CD4-positive, alpha-beta T cell treated with Interleukin-17A for 4 hours (primary cell): ENCODE measurements at places on chromosomes 7 and 10.
A peak's percentile ranks its signal among the peaks of the same experiment; 100 is the strongest.

- no peak for DNase-seq
Measured at GRCh38 chr10:30773501-30773900, 143.9 kb upstream of the LYZL2 start.

GRCh38 chr10:108901781-108902618, 1021.3 kb downstream of the XPNPEP1 start:
- no peak for DNase-seq

- no peak for DNase-seq
Measured at GRCh38 chr7:156173346-156173745, 361.1 kb upstream of the SHH start.

DNA sequence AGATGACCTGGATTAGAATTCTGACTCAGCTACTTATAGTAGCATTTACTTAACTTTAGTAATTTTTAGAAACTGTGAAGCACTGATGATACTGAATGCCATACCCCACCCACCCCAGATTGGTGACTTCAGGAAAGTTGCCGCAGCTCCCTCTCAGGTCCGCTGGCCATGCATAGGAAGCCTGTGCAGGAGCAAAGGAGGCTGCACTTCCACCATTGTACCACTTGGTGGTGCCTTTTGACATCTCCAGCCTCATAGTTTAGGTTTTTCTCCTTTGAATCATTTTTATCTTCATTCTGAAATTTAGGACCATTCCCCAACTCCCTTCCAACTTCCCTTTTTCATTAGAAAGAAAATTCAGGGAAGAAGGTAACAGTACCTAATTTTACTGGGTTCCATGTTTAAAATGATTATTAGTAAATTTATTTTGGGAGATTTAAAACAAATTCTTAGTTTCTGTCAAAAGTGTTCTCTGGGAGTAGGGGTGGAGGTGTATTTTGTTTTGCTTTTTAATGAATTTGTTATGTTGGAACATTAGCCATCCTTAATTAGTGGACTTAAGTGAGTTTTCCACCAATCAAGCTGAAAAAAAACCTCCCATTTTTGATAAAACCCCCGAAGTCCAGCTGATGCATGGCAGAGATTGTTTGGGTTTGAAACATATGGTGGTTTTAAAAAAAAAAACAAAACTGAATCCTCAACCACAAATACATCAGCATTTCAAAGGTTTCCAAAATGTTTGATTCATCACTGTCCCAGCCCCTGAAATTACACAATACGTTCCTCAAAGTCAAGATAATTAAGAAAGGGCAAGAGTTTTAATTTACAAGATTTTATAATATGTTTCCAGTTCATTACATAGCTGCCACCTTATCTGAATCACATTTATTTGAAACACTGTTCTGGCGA, 109.6 kb downstream of the WNT2 start:
- DNase-seq, result peak; percentile 47

GRCh38 chr10:100551196-100551595, 15.5 kb downstream of the HIF1AN start:
- DNase-seq, result no peak

GRCh38 chr10:70281609-70282008, 2.2 kb downstream of the NPFFR1 start:
- DNase-seq, result no peak

GRCh38 chr10:26503911-26504310, 65.8 kb downstream of the APBB1IP start:
- DNase-seq, result peak; percentile 61

DNA sequence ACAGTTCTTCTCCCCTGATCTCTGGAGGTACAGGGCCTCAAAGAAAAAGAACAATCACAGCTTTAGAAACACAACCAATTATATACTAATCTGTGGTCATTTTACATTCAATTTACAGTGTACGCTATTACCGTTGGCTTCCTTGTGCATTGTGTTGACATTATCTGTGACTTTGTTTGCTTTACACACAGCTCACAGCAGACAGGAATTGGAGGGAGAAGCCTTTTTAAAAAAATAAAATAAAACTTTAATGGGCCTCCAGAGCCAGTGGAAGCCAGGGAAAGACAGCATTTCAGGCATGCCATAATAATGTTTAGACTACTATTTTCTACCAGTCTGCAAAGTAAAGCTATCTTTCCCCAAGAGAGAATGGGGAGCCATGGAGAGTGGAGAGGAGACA, 179.0 kb upstream of the ADO start:
- no peak for DNase-seq

- no peak for DNase-seq
Measured at GRCh38 chr7:116585392-116585791, 60.6 kb downstream of the CAV1 start.

DNA sequence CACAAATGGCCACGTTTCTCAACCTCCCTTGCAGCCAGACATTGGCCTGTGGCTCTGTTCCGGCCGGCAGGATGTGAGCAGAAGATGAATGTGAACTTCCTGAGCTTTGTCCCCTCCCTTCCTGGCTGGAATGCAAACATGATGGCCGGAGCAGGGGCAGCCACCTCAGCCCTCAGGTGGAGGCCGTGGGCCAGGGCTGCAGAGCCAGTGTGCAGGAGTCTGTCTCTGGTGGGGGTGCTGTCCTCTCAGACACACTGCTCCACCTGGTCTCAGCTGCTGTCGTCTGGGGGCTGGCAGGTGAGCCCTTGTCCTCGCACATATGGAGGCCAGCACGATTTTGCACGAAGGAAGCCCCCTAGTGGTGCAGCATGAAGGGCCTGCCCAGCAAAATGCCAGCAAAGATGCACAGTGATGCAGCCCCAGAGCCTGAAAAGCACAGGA, 25.3 kb upstream of the PWWP2B start:
- DNase-seq, result peak; percentile 43

GRCh38 chr7:51265066-51265907, 51.3 kb downstream of the COBL start:
- no peak for DNase-seq

DNA sequence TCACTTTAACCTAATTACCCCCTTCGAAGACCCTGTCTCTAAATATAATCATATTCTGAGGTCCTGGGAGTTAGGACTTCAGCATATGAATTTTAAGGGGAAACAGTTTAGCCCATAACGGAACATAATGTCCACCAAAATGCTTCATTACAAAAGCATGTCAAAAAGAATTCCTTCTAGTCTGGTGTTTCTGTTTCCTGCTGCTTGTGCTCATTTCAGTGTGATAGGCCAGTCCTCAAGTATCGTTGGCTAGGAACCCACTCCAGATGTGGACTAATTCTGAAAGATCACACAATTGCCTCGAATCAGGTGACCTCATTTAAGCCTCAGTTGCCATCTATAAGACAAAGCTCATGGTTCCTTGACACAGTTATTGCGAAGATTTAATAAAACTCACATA, 29.6 kb downstream of the INPP5F start:
- no peak for DNase-seq

GRCh38 chr10:101397140-101397539, 43.2 kb downstream of the BTRC start:
- peak; percentile 46 for DNase-seq

GRCh38 chr7:3578399-3578798, 277.3 kb downstream of the SDK1 start:
- DNase-seq, result no peak

- DNase-seq, result no peak
Measured at GRCh38 chr10:17155826-17156225, 26.2 kb upstream of the CUBN start.

DNA sequence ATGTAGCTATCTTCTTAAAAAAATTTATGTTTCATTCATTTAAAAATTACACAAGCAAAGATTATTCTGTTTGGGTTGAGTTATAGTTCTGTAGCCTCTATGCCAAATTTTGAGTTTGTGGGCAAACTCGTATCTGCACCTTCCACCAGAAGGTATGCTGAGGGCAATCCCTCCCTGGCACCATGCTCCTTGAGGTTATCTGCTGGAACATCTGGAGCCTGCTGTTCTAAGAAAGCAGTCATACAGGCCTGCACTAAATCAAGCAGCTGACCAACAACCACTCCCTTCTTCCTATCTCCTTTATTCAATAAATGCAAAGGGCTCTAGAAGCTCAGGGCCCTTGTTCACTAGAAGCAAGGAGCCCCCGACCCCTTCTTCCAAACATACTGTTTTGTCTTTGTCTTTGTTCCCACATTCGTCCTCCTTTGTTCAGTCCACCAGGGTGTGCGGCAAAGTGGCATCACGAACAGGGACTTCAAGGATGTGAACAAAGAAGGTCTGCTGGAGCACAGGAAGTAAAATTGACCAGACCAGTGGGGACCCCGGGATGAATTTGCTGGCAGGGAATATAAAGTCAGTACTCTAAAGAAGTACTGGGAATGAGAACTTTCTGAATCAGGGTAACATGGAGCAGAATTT, 36.4 kb downstream of the OR13A1 start:
- no peak for DNase-seq

DNA sequence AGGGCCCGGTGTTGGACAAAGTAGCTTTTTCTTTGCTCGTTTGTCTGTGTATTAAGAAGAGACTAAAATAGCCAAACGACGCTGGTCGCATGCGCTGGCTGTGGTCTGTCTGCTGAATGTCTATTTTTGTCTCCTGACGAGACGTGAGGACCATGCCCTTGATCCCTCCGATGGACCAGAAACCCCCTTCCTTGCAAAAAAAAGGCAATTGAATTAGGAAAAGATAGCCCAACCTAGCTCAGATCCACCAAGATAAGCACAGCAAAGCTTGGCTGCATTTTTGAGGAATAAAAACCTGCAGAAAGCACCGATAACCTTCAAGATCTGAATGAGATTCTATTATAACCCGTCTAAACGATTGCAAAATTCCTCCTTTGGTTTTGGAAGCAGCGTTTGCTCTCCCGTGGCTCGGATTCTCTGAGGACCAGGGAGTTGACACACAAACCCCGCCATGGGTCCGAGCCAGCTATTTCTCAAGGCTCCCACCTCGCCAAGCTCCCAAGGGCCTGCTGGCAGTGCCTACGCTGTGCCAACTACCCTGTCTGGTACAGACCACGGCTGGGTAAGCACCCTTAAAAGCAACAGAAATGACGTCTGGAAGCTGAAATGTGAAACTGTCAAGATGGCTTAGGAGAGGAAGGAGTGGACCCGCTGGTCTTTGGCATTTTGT, 17.7 kb upstream of the TTYH3 start:
- no peak for DNase-seq

- no peak for DNase-seq
Measured at GRCh38 chr7:112116894-112117293, 89.3 kb downstream of the DOCK4 start.

- DNase-seq, result no peak
Measured at GRCh38 chr7:117630501-117630900, 150.7 kb downstream of the CFTR start.

- no peak for DNase-seq
Measured at GRCh38 chr7:99740573-99741440, 5.8 kb upstream of the CYP3A7 start.

DNA sequence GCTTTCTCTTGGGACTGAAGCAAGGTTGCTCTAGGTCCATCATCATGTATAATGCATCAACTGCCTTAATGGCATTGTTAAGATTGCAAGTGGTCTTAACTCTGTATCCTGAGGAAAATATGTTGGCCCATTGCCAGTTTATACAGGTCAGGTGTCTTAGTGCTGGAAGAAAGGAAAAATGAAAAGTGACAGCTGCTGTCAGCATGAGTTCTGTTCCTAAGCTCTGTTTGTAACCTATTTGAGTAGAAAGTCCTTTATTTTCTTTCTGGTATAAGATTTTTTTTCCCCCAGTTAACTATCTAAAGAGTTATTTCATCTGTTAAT, 127.2 kb downstream of the SRI start:
- no peak for DNase-seq

GRCh38 chr7:106865130-106866041, at the start of gene PIK3CG:
Gene PIK3CG, plus strand, starts transcription at chr7:106865282. Its CDS starts 2,280 bp downstream, at chr7:106867562.
- peak; percentile 30 for DNase-seq

GRCh38 chr7:1899951-1900762, 230.1 kb downstream of the ELFN1 start:
- DNase-seq, result no peak

- DNase-seq, result no peak
Measured at GRCh38 chr7:131629217-131629882, 72.9 kb upstream of the PODXL start.

GRCh38 chr7:1012004-1012715, 29.2 kb downstream of the CYP2W1 start:
- no peak for DNase-seq

DNA sequence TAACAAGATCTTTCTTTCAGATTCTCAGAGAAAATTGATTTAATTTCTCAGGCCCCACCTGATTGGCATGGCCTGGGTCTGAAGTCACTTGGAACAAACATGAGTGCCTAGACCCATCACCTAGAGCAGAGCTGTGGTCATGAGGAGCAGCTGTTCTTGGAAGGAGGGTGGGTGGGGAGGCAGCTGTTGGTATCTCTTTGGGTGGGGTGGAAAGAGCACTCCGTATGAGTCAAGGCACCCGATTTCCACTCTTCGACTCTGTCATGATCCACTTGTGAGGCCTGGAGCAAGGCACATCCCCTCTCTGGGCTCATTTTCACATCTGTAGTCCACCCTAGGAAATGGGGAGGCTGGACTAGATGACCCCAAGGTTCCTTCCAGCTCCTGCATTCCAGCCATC, 156.7 kb downstream of the C10orf105 start:
- no peak for DNase-seq

DNA sequence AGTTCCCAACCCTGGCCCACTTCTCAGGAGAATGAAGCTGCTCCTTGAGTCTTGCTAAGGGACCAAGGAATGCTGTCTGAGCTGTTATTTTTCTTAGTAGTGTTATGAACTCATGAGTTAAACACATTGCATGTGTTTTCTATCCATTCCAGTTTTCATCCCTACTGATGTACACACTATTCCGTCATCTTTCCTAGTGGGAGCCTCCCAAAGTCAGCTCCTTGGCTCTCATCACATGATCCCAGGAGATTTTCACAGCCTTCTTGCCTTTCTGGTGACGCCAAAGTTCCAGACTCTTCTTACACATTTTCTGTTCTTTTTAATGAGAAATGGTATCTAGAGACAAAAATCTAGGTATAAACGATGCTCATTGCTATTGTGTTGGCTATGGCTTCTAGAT, 8.4 kb upstream of the C10orf71 start:
- DNase-seq, result no peak

GRCh38 chr7:65477326-65477725, 103.7 kb downstream of the ZNF92 start:
- DNase-seq, result no peak

DNA sequence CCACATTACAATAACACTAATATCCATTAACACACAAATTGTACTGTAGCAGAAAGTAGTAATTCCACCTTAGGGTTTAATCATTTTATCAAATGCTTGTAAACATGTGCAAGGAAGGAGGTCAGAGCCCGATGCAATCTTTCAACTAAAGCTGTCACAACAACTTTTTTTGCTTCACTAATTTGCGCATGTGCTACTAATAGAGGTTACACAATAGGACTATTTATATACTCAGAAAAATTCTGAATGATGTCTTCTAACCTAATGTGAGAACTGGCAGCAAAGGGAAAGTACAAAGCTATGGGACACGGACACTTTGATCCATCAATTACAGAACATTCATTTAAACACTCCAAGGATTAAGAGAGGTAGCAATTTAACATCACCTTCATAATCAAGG, 244.4 kb downstream of the CHCHD3 start:
- DNase-seq, result no peak

GRCh38 chr10:23051855-23052331, 43.5 kb upstream of the MSRB2 start:
- no peak for DNase-seq
